IPS DF 19.7 (cell line): ENCODE measurements at places on chromosomes 11 and 22.
A peak's percentile ranks its signal among the peaks of the same experiment; 100 is the strongest.

DNA sequence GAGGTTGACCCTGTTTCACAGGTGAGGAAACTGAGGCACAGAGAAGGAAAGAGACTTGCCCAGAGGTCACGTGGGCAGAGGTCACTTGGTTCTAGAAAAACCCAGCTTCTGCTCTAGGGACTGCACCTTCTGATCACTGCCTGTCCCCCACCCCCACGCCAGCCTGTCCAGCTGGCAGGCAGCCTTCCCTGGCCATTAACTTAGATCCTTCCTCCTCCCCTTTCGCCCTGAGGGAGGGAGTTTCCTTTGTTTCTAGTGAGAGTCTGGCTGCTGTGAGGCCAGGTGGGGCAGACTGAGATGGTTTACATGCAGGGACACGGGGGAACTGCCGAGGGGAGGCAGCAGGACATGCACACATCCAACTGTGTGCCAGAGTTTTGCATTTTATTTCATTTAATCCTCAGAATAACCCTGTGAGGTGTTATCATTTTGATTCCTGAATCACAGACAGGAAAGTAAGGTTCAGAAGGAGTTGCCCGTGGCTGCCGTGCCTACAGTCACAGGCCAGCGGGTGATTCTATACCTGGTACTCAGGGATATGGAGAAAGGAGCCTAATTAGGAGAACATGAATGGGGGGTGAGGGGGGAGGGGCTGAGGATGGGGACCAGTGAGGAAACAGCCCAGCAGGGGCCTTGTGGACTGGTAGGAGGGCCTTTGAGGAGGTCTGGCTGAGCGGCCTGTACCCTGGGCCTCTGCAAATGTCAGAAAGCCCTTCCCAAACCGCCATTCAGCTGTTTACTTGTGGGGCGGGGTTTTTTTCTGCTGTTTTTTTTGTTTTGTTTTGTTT, 3.4 kb downstream of the FAM83F start:
- DNase-seq, result peak; percentile 57

DNA sequence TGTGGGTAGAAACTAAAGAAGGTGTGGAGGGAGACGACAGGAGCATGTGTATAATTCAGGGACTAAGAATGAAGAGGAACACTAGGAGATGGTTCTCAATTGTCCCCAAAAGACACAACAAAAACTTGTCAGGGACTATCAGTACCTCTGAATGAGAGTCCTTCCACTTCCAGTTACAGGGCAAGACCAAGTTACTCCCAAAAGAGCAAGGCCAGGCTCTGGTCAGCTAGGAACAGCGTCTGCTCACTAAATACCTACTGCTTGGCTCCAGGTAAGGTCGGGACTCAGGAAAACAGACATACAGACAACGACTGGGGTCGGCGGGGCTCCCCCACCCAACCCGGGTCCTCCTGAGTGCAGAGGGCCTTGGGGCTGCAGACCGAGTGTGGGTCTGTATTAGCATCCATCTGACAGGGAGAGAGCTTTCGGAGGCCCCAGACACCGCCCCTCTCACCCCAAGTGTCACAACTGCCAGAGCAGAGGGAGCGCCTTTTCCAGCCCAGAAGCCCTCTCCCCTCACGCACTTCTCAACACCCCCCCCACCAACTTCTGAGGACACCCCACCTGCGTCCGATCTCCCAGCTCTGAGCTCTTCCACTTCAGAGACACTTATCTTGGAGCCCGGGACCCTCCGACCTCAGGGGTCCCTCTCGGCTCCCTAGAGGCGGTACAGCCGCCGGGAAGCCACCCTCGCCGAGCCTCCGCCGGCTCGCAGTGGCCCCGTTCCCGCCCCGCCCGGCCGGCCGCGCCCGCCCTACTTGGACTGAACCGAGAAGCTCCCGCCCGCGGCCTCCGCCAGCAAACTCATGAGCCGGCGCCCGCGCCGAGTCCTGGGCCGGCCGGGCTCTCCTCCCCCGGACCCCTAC, 522 bp downstream of the RHOG start:
- no peak for DNase-seq

DNA sequence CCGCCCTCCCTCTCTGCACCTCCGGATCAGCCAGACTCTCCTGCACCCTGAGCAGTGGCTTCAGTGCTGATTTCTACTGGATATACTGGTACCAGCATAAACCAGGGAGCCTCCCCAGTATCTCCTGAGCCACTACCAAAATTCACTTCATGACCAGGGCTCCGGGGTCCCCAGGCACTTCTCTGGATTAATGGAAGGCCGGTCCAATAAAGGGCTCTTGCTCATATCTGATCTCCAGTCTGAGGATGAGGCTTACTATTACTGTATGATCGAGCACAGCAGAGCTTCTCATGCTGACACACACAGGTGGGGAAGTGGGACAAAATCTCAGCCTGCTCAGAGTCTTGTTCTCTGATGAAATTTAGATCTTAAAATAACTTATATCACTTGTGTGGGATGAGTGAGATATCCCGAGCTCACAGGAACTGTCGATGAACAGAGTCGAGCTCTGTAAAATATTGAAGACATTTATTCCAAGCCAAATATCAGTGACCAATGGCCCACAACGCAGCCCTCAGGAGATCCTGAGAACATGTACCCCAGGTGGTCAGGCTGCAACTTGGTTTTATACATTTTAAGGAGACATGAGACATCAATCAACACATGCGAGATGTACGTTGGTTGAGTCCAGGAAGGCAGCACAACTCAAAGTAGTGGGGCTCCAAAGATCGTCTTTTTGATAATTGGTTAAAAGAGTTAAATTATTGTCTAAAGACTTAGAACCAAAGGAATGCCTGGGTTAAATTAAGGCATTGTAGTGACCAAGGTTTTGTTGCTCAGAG, 93.0 kb upstream of the TOP3B start:
- no peak for DNase-seq

- DNase-seq, result no peak
These were observed 335.0 kb downstream of the CADM1 start for GRCh38 chr11:115169251-115169650.

- DNase-seq, result no peak
These were observed 5.9 kb downstream of the RNF215 start for GRCh38 chr22:30381264-30381663.

DNA sequence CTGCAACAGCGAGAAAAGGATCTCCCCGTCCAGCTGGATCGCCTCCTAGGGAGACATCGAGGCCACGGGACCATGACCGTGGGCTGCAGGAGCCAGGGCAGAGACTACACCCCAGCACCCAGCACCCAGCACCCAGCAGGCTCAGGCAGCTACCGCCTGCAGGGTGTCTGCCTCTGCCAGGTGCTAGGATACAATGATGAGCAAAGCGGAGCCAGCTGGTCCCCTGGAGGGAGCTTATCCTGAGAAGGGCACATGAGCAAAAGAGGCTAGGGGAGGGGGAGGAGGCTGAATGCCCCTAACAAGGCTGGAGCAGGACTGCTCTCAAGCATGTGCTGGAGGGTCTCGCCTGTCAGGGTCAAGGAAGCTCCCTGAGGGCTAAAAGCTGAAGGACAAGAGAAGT, 4.8 kb upstream of the CASTOR1 start:
- no peak for DNase-seq

DNA sequence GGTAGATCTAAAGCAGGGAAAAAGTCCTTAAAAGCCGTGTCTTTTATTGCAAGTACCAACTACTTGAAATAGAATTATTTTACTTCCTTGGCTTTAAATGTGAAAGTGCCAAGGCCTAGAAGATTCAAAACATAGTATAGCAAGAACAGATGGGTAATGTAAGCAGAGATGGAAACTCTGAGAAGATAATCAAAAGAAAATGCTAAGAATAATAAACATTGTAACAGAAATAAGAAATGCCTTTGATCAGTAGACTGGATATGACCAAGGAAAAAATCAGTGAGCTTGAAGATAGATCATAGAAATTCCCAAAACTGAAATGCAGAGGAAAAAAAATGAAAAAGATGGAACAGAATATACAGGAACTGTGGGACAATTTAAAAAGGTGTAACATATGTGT, 113.1 kb downstream of the BLID start:
- DNase-seq, result no peak

GRCh38 chr11:59615120-59615636, 396 bp downstream of the OSBP start:
- peak; percentile 12 for DNase-seq

DNA sequence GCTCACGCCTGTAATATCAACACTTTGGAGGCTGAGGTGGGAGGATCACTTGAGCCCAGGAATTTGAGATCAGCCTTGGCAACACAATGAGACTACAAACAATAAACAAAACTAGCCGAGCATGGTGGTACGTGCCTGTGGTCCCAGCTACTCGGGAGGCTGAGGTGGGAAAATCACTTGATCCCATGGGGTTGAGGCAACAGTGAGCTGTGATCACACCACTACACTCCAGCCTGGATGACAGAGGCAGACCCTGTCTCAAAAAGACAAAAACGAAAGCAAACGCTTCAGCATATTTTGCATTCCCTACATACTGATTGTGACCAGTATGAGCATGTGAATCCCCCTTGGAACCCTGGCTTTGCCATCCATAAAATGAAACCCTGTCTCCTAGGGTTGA, 33.9 kb upstream of the MN1 start:
- DNase-seq, result no peak

GRCh38 chr11:128575174-128575960, 12.0 kb downstream of the ETS1 start:
- no peak for DNase-seq

DNA sequence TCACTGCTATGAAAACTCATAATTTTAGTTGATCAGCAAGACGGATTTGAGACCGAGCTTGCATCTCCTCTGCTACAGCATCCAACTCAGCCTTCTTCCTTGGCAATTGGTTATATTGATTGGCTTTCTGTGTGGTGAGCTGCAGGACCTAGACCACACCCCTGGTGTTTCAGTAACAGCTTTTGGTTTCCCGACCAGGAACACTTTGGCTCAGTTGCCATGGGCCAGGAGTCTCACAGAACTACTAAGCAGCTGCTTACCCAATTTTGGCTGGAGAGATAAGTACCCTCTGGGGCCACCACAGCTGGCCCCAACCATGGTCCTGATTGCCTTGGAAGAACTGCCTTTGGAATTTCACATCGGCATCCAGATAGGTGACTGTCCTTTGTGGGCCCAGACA, at the start of gene GLYATL1:
GLYATL1 (plus strand) TSS at position 212 of the 400 bp plus-strand sequence. CDS start 7,600 bp downstream, outside the sequence.
- no peak for DNase-seq

- DNase-seq, result no peak
These were observed 104.3 kb downstream of the BCR start for GRCh38 chr22:23284504-23285033.

DNA sequence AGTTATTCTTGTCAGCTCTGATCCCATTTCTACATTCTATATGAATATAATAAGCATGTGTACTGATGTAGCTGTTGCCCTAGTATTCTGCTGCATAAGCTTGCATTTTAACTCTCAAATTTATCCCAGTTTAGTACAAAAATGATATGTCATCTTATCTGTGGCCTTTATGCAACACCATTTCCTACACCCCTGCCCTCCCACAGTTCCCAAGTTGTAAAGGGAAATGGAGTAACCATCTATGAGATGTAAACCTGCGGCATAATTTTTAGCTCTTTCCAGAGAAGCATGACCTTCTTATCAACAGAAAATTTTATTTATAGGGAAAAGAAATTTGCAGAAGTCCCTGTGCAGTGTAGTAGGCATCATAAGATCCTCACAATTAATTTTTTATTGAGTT, 18.9 kb upstream of the CARD18 start:
- no peak for DNase-seq

DNA sequence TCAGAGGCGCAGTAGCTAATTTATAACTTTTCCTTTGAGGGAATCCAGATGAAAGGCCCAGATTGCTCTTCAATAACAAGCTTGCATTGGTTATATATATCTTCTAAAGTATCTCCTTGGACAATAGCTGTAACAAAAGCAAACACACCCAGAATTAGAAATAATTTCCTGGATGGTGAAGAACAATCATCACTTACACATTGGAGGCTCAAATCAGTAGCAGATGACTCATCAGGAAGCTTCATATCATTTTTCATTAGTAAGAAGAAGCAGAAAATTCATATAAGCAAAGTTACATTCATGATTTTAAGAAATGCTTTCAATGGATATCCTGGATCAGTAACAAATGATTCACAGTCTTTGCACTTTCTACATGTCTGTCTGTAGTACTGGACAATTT, 173.6 kb upstream of the CCDC90B start:
- no peak for DNase-seq

DNA sequence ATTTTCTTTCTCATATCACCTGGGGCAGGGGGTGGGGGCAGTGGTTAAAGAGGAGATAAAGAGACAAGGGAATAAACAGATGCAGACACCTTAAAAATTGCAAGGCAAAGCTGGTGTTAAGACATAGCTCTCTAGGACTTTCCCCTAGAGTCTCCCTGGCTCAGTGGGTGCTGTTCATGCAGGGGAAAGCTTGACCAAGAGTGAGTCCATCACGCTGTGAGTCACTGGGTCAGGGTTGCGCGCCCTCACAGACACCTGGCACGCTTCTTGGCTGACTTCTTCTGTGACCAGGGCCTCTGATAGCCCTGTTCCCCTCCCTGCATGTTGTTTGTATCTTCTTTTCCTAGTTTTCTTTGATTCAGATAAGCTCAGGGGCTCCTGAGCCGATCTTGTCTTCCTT, 31.9 kb downstream of the COMMD9 start:
- no peak for DNase-seq

DNA sequence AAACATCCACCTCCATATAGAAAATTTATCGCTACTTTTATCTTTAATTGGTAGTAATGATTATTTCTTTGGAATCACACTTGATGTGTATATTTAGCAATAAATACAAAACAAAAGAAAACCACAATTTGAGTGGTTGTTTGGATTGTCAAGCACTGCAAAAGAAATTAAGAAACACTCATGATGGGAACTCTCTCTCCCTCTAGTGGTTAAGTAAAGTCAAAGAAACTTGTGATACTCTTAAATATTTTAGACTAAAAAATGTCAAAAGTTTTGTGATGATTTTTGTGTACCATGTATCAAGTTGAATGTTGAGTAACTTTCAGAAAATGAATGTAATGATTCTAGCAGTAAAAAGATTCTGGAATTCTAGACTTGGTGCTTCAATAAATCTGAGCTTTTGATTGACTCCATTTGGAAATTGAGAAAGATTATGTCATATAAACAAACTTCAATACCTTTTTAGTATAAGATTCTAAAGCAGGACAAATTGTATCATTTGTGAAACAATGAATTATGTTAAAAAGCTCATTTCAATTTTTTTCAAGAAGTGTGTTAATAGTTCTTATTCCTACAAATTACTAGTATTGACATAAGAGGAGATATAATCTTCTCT, 20.8 kb downstream of the MUC15 start:
- no peak for DNase-seq

DNA sequence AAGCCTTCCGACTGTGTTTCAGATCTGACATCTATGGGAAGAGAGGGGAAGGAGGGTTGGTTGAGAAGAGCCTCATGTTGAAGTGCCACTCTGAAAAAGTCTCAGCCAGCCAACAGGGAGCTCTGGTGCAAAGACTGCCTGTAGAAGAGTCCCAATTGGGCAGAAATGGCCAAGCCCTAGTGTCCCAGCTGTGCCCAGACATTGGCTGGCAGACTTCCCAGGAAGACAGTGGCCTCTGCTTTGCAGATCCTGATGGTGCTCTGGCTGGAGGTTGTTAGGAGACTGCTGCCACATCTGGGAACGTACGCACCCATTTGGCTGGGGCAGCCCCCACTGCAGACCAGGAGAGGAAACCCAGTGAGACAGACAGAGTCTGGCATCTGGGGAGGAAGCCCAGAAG, 3.2 kb upstream of the PLA2G3 start:
- no peak for DNase-seq
